ENCODE measurements at places on chromosomes 5 and 9.

- no peak for DNase-seq
Observed at GRCh38 chr5:638501-639252, 26.5 kb downstream of the CEP72 start.

- peak; percentile 52 for DNase-seq
Observed at GRCh38 chr5:98927242-98927988, 1.4 kb downstream of the CHD1 start.

DNA sequence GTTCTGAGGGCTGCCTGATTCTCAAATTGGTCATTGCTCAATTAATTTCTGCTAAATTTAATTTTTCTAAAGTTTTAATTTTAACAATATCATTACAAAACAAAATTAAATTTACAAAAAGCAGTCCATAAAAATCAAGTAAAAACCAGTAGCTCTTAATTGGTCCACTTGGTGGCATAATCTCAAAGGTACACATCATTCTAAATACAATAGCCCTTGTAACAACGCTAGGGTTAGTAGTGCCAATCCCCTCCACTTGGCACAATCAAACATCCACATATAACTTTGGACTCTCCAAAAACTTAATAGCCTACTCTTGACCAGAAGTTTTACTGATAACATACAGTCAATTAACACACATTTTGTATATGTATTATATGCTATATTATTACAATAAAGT lies 1.9 kb upstream of the NDUFB6 start:
- no peak for DNase-seq

GRCh38 chr9:20405078-20405477 lies 217.2 kb downstream of the MLLT3 start:
- DNase-seq = no peak

DNA sequence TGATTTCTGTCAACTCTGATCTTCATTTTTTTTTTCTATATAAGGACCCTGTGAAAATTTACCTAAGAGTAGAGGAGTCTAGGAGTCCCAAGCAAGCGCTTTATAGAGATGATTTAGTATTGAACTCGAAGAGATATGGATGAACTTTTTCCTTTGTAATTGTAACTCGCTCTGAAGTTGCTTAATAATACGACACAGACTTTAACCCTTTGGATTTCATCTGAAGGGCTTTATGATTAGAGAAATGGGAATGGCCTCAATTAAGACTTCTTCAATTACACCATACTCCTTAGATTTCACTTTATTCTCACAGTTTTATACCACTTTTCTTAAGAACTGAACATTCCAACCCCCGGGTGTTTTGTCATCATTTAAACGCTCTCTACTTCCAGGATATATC lies 647.7 kb downstream of the HTR1A start:
- DNase-seq = no peak

DNA sequence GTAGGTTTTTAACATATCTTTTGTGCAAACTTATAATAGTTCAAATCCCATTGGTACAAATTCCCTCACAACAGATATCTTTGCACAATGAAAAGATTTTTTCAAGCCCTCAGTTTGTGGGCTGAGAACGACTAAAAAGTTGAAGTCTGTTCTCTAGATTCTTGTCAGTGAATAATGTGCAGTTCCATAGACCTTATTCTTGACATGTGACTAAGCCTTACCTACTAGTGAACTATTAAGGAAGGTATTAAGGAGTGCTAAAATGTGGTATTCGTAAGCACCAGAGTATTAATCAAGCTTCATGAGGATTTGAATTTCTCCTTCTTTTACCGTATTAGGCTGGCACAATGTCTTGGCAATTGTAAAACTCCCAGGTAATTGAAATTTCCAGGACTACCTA lies 205.6 kb upstream of the DMRTA1 start:
- no peak for DNase-seq

DNA sequence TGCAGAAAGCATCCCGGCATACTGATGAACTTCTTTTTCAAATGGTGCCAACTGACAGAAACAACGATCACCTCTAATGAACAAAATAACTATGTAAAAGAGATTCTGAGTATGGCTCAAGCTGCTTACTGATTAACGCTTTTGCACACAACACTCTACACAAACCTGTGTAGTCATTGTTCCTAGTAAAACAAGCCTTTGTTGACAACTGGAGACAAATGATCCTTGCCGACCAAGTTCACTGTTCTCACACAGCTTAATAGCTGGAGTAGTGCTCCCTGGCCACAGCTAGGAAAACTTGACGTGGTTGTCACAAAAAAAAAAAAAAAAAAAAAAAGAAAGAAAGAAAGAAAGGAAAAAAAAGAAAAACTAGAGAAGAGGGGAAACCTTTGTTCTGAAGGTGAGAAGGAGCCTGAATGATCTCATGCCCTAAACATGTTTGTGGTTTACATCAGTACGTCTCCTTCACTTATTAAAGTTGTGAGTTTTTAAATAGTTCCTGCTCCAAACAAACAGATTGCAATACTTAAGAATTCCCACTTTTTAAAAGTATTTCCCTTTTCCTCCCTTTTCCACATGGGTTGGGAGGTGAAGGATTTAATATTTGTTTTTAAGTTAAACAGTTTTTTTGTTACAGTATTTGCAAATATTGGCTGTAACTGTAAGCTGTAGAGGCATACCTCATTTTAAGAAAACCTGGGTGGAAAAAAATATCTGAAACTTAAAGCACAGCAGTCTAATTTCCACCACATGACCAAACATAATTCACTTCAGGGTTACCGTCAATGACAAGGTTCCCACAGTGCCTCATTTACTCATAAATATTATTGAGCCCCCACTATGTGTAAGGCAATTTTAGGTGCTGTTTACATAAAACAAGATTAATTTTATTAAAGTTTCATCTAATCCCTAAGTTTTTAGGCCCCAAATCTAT lies 63.7 kb downstream of the GLIS3 start:
- DNase-seq = no peak

- DNase-seq = no peak
Observed at GRCh38 chr5:143024228-143024920, 254.2 kb downstream of the ARHGAP26 start.

GRCh38 chr5:125109293-125109692 lies 362.9 kb upstream of the ZNF608 start:
- DNase-seq = no peak

DNA sequence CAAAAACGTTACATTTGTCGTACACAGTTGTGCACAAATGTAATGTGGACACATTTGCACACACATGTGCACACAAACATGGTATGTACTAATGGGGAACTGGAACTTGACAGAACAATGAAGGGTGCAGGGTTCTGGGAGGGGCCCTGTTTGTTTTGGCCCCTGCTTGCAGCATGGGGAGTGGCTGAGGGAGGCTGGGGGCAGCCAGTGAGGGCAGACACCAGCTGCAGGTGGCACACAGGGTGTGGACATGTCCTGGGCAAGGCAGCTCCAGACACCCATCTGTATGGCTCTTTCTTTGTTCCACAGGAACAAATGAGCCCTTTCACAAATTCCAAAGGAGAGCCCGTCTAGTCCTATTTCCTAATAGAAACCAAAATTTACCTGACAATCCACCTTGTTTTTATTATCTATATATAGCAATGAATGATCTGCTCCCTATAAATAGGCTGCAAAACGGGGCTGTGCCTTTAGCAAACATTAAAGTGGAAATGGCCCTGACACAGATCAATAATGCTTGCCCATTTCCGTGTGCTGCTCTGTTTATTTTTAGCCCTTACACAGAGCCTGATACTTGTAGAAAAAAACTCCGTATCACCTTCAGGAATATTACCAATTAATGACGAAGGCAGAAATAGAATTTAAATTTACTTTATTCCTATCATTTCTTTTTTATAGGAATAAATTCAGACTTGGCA lies 26.4 kb downstream of the MARCHF3 start:
- no peak for DNase-seq

DNA sequence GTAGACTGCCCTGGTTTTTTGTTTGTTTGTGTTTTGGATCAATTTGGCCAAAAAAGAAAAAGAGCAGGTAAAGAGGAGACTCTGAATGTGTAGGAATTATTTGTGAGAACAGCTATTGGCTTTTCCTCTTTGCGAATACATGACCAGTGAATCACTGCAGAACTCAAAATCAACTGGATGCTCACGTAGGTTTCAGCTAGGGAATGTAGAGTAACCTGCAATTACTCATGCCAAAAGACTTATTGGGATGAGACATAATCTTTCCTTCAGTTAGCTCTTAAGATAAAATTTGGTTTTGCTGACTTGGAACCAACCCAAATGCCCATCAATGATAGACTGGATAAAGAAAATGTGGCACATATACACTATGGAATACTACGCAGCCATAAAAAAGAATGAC lies 348.0 kb downstream of the NPR3 start:
- DNase-seq = no peak

- DNase-seq = no peak
Observed at GRCh38 chr9:124939944-124940343, 939 bp downstream of the GOLGA1 start.
